ENCODE measurements at places on chromosomes 1 and 21.

- DNase-seq, result no peak
Observed at GRCh38 chr1:233796146-233796783, 108.2 kb upstream of the SLC35F3 start.

GRCh38 chr1:150874455-150875196 is 1.8 kb downstream of the ARNT start:
- DNase-seq, result no peak

DNA sequence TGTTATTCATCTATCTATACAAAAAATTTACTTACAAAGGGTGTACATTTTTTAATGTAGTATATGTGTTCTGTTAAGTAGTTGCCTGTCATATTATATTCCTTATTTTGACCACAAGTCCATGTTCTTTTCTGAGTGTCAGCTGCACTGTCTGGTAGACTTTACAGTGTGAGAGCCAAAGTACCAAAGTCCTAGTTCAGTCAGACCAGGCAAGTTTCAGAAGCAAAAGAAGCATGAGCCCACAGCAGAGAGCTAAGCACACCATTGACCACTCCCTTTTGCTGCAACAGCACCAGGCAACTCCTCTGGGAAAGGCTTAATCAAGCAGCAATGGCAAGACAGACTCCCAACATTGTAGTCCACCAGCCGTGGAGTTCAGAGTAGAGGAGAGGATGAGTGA is 631.9 kb upstream of the PKN2 start:
- DNase-seq, result no peak

DNA sequence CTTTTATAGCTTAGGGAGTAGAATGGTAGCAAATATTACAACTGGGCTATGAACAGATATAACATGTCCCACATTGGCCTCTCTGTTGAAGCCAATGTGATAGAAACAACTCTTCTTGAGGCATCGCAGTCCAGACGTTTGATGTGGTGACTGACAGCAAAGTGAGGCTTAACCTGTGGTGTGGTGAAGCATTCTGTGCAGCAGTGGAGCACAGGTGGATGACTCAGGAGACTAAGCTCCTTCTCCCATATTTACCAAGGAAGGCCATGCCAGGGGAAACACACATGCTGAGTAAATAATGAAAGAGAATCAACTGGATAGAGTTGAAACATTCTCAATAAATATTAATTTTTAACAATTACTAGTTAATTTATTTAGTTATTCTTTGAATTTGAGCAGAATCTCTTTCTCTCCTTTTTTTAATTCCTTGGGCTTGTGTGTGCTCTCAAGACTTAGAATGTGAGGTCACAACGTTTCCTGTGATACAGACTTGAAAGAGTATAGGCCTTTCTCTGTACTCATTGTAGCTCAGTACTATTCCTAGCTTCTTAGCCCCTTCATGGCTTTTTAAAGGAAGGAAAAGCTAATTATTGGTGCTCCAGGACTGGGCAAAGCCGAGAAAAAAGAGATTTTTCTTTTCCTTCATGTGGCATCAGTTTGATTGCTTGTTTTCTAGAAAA is 17.6 kb downstream of the CRB1 start:
- no peak for DNase-seq

GRCh38 chr1:37994886-37995566 is 5.2 kb upstream of the SF3A3 start:
- DNase-seq, result no peak

- no peak for DNase-seq
Observed at GRCh38 chr1:237877631-237878030, 13.1 kb downstream of the ZP4 start.

- peak; percentile 87 for DNase-seq
Observed at GRCh38 chr1:45687754-45688740, at the start of gene TMEM69. Gene TMEM69 (plus strand): TSS chr1:45688181. CDS start chr1:45691069, 2,888 bp downstream.

- no peak for DNase-seq
Observed at GRCh38 chr1:156860628-156861423, at the start of gene NTRK1. Gene NTRK1 (plus strand): TSS chr1:156860865. CDS start chr1:156860935, 70 bp downstream.

DNA sequence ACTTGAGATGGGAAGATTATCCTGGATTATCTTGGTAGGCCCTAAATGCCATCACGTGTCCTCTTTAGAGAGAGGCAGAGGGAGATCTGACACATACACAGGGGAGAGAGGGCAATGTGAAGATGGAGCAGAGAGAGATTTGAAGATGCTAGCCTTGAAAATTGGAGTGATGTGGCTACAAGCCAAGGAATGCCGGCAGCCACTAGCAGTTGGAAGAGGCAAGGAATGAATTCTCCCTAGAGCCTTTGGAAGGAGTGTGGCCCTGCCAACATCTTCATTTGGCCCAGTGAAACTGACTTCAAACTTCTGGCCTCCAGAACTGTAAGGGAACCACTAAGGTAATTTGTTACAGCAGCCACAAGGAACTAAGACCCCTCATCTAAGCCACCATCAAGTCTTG is 8.9 kb upstream of the CAMTA1 start:
- DNase-seq, result no peak

DNA sequence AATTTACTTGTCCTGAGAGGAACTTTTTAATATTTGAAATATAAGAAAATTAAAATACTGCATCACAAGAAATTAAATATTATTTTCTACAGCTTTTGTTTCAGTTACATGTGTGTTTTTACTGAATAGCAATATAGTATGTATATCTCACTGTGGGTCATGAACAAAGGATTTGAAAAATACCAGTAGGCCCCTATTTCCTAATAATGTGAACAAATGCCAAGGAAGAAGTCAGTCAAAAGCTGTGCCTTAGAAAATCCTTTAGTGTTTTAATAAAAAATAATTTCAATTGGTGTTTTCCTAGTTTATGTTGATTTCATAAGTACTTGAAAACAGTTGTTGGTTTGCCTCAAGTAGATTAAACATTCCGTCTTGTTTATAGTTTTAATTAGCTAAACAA is 46.7 kb downstream of the SMYD3 start:
- no peak for DNase-seq

GRCh38 chr1:156641761-156642264 is at the start of gene BCAN:
Gene BCAN (plus strand): TSS chr1:156642117. CDS start chr1:156646055, 3,938 bp downstream.
- DNase-seq, result no peak

- DNase-seq, result no peak
Observed at GRCh38 chr1:200979574-200980451, 43.7 kb downstream of the KIF21B start.

DNA sequence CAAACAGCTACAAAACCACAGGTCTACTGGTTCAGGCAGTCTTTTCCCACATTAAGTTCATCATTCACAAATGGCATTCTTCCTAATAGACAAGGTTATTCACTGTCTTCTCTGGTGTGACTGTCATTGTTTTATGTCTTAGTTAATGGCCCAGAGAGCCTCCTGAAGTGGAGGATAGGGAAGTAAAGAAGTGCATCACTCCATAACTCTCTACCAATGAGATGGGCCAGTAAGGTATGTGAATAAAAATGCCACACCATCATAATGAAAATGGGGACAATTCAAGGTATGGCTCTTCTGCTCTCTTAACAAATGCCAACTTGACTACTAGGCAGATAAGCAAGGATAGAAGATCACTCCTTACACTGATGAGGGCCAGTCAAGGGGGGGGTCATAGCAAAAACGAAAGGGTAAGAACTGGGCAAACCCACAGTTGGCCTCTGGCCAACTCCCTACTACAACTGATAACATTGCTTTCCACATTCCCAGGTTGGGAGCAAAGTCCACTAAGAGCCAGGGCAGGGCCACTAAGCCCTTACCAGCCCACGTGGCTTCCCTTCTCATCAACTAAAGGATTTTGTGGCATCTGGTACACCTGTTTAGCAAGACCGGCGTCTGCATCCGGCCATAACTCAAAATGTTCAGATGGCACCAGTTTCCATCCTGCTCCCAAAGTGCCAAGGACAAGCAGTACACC is 10.0 kb downstream of the PABPC4 start:
- no peak for DNase-seq

- peak; percentile 45 for DNase-seq
Observed at GRCh38 chr1:2300851-2301606, 72.9 kb downstream of the SKI start.

- DNase-seq, result no peak
Observed at GRCh38 chr1:15874471-15874870, 27.0 kb downstream of the SPEN start.

GRCh38 chr1:110225212-110225611 is 15.1 kb downstream of the KCNC4 start:
- DNase-seq, result no peak

GRCh38 chr1:217180443-217180842 is 450.4 kb downstream of the GPATCH2 start:
- DNase-seq, result no peak

DNA sequence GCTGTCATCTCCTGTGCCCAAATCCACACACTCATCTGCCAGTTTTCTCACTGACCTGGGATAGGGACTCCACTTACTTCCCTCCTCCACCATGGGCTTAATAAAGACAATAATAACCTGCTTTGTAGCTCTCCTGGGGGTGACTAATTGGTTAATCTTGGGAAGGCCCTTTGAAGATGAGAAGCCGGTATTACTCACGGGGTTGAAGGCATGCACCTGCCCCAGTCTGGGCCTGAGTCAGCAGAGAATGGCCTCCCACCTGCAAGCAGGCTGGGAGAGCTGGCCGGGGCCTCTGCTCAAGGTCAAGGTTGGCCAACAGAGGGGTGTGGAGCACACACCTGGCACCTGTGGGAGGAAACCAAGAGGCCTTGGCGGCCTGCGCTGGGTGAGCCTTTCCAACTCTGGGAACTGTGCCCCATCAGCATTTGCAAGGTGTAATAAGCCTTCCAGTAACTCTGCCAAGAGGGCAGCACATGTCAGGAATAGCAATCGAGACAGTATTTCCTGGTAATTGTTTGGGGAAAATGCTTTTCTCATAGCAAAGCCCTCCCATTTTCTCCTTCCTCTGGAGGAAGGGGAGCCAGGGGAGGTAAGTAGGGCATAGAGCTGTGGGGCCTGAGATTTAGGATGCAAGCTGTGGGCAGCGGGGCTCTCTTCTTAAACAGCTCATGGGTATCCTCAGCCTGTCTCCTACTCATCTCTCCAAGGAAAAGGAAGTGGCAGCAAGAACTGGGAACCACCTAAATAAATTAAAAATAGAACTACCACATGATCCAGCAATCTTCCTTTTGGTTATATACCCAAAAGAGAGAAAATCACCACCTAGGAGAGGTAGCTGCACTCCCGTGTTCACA is 49.0 kb downstream of the TOMM20 start:
- no peak for DNase-seq

DNA sequence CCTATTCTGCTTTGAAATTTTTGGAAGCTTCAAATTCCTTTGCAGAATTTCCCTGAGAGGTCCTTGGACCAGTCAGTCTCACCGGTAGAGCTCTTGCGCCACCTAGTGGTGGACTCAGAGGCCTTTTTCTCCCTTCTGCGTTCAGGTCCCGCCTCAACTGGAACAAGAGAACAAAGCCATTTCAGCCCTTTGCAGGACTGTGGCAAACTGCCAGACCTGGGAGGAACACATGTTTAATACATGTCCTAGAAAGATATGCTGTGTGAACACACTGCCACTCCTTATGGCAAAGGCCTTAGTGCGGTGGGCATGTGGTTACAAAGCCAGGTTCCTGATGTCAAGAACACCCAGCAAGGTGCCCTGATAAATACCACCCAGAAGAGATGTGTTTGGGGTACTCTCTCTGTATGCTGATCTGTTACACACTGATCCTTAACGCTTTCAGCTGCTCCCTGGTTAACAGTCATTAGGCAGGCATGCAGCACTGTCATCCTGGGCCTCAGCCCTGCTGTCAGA is 82.2 kb upstream of the SSX2IP start:
- DNase-seq, result peak; percentile 67

DNA sequence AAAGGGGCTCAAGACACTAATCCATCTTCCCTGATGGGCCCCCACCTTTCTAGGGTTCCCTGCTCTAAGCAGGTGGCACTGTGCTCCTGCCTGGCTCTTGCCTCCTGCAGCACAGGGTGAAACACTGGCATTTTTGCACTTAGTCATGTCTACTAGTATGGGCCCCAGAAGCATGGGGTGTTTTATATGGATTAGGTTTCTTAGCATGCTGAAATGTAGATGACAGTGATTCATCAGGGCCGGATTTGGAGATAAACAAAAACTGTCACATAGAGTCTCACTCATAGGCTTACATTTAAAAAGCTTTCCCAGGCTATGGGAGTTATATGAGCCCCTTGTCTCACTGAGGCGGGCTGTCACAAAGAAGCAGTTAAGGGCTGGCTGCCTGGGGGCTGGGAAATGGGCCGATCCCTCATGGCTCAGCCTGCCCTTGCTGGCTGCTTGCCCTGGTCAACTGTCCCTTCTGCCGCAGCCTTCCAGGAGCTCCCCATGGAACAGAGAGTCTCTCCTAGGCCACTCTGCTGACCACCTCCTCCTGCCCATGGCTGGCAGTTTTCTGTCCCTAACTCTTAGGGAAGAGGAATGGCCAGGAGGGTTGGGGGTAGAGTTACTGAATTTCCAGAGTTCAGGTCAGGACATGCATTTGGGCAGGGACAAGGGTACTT is 6.5 kb downstream of the GALNT2 start:
- peak; percentile 77 for DNase-seq

- DNase-seq, result no peak
Observed at GRCh38 chr1:19815801-19816736, 986 bp upstream of the RNF186 start.

- no peak for DNase-seq
Observed at GRCh38 chr1:100710906-100711682, 8.4 kb upstream of the VCAM1 start.

GRCh38 chr1:40248412-40248811 is 675 bp downstream of the TMCO2 start:
- no peak for DNase-seq

- DNase-seq, result no peak
Observed at GRCh38 chr1:15071936-15072335, 81.6 kb upstream of the TMEM51 start.

DNA sequence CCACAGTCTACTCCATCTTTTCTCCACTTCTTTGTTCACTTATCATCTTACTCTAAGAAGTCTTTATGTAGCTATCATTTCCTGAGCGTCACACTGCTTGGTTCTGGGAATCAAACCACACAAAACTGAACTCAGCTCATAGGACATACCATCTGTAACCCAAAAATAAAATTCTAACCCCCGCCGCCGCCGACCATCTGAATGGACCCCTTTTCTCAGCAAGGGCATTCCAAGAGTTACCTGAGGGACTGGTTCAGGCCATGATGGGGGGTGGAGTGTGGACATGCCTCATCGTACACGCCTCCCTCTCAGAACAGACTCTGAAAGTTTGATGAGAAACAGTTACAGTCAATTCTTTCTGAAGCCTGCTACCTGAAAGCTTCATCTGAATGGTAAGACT is 12.6 kb upstream of the CHI3L2 start:
- DNase-seq, result no peak

Measured in stromal cell of bone marrow (primary cell).